T-helper 2 cell (primary cell): ENCODE measurements at places on chromosomes 3 and 15.
A peak's percentile ranks its signal among the peaks of the same experiment; 100 is the strongest.

GRCh38 chr3:146550070-146550615, 5.7 kb upstream of the PLSCR1 start:
- DNase-seq: no peak

GRCh38 chr3:146680617-146681016, 75.5 kb upstream of the PLSCR5 start:
- no peak for DNase-seq

GRCh38 chr3:66405701-66406091, 95.1 kb downstream of the LRIG1 start:
- DNase-seq: no peak

GRCh38 chr15:99511866-99512661, 53.7 kb upstream of the MEF2A start:
- DNase-seq: no peak

- no peak for DNase-seq
Measured at GRCh38 chr3:168058481-168058880, 37.2 kb downstream of the GOLIM4 start.

- no peak for DNase-seq
Measured at GRCh38 chr3:132652640-132653270, 6.9 kb downstream of the ACAD11 start.

GRCh38 chr3:66457252-66457651, 43.6 kb downstream of the LRIG1 start:
- DNase-seq: no peak

DNA sequence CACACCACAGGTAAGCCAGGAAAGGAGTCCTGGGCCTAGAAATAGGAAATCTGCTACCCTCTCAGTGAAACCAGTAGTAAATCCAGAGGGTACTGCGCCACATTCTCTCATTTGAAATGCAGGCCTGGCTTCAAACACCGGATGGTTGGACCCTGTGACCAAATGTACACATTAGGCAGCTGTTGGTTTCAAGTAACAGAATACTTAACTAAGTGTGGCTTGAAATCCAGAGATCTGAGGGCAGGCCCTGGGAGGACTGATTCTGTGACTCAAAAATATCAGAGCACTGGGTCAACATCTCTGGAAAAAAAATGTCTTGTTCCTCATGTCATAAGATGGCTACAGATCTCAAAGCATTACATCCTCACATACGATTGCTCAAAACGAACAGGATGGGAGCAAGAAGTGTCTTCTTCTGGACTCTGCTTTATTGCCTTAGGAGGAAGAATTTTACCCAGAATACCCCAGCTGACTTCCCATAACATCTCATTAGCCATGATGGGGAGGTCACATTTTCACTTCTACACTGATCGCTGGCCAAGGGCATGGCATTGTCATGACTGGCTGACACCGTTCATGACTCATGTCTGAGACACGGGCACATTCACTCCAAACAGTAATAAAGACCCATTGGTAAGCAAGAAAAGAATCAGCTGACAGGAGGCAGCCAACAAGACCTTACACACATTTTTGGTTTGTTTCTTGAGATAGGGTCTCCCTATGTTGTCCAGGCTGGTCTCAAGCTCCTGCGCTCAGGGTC, 166.0 kb downstream of the ARRDC4 start:
- no peak for DNase-seq

DNA sequence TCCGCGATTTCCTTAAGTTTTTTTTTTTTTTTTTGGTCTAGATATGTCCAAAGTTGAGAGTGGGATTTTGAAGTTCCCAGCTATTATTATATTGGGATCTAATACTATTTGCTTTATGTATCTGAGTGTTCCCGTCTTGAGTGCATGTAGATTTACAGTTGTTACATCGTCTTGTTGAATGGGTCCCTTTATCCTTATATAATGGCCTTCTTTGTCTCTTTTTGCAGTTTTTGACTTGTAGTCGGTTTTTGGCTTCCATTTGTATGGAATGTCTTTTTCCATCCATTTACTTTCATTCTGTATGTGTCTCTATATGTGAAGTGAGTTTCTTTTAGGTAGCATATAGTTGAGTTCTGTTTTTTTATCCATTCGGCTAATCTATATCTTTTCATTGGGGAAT, 35.6 kb downstream of the CRYBG3 start:
- DNase-seq: no peak

DNA sequence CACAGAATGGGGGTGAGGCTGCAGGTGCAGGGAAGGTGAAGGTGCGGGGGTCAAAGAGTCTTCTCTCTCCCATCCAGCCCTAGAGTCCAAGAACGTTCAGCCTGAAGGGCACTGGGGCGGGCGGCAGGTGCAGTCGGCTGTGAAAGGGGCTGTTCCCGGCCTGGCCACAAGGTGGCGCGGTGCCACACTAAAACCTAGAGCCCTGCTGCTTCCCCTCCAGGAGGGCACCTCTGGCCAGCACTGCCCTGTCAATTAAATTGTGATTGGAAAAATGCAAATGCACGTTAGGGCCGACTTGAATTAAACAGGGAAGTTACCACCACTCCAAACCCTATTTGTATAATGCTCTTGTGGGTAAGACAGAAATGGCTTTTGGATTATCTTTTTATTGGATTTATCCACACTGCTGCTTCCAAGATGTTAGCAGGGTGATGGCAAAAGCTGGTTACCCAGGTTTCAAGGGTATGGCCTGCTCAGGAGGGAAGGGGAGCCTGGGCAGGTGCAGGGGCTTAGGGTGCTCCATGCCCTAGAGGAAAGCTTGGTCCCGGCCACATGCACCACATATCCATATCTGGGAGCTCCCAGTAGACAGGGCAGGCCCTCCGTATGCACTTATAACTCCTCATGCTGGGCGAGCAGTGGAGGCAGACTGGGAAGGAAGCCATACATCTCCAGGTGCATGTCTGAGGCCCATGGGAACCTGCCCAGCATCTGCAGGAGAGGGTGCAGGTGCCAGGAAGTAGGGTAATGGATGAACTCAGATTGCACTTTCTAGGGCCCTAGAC, 119.8 kb downstream of the ADCY5 start:
- DNase-seq: peak; percentile 53

DNA sequence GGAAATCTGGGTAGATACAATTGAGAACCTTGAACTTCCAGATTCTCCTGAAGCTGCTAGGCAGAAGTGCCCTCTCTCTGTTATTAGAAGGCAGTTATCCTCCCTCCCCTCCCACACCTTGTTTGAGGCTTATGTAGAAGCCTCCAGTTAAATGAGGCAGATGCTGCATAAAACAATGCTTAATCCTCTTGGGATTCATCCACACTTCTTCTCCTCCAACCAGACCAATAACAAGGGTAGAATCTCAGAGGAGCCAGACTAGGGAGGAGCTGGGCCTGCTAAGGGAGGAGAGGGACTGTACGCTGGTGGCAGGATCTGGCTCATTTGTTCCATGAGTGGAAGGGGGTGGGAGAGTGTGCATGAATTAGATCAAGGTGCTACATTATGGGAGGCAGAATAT, 88.3 kb upstream of the PRR23C start:
- no peak for DNase-seq

GRCh38 chr3:108103886-108104797, 13.3 kb upstream of the CD47 start:
- no peak for DNase-seq

DNA sequence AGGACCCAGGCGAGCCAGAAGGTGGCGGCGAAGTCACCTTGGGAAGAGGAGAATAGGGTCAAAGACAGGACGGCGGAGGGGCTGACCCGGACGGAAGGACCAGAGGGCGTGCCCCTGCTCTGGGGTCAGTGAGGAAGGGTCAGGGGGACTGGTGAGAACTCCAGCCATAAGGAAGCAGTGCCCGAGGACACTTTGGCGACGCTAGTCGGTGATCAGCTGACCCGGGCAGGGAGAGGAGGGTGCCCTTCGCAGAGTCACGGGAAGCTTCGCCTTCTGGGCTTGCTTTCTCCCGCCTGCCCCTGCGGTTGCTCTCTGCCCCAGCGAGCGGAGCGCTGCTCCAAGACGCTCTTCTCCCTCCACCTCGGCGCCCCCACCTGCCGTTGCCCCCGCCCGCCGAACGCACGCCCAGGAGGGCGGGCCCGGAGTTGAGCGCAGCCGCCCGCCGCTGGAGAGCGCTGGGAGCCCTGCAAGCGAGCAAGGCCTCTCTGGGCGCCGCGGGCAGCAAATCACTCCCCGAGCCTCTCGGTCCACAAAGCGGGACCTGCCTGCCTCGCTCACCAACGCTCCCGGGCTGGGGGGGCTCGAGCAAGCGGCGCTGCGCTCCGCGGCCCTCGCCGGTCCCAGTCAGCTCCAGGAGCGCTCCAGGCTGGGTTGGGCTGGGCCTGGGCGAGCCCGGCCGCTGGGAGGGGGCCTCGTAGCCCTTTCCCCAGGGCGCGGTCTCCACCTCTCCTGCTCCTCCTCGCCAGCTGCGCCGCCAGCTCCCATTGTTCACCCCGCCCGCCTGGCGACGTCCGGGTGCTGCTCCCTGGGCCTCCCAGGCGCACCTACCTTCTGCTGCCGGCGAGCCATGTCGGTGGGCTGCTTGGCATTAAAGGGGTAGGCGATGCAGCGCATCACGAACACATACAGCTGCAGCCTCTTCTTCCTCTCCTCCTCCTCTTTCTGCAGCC, 1.2 kb downstream of the CADPS start:
- DNase-seq: no peak

GRCh38 chr15:40469776-40470390, 901 bp upstream of the CHST14 start:
- no peak for DNase-seq

- no peak for DNase-seq
Measured at GRCh38 chr3:121752772-121753171, 3.2 kb upstream of the GOLGB1 start.

- DNase-seq: no peak
Measured at GRCh38 chr3:13071695-13072094, 1.5 kb downstream of the IQSEC1 start.

DNA sequence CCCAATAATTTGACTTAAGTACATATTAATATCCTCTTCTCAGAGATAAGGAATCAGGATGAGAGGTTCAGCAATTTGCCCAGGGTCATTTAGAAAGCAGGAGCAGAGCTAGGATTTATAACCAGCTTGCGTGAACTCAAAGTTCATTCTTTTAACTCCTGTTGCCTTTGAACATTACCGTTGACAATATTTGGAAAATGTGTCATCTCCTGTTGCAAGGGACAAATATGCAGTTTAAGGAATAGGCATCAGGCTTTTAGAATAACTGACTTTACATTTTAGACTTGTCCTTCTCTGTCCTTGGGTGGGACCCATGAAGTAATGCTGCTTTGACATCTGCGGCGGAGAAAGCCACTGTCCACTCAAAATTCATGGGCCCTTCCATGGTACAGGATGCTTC, 252.2 kb upstream of the RGMA start:
- no peak for DNase-seq

GRCh38 chr15:71118881-71119632, 3.8 kb downstream of the THSD4 start:
- no peak for DNase-seq

GRCh38 chr3:50388016-50388719, 28.8 kb upstream of the TMEM115 start:
- DNase-seq: no peak

DNA sequence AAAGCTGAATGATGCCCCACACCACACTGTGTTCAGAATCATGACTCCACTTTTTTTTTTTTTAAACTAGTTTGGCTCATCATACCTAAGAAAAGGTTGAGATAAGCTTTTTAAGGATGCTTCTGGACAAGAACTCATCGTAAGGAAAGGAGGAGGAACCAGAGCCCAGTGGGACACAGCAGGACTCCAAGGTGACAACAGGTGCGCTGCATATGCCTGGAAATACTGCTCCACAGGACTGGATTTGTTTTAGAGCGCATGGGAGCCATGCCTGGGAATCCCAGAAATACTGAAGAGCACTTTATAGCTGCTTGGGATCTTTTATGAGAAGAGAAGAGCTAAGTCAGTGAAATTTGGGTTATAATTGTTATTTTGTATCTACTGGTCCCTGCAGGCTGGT, 93.4 kb downstream of the NEDD4 start:
- DNase-seq: no peak

DNA sequence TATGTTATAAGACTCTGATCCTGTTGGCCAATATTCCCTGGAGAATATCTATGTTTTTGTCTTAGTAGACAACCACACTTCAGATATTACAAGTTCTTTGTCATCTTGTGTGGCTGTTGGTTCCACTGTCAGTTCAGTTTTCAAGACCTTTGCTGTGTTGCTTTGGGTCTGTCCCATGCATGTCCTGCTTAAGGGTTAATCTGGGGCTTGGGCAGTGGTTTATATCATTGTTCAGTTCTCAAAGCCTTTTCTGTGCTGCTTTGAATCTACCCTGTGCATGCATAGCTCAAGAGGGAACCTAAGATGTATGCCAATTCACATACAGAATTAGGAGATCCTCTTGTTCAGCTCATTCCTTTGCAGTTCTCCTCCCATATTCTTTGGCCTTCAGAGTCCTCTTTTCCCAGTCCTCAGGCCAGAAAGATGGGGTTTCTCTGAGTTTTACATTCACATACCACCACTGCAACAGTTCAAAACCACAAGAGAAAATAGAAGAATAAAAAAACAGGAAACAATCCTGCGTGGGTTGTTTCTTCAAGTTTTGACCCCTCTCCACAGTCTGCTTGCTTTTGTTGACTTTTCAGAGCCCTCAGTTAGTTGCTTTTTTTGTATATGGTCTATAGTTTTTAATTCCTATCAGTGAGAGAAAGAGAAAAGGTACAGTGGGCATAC, 21.6 kb downstream of the BUB1B start:
- DNase-seq: no peak

- no peak for DNase-seq
Measured at GRCh38 chr3:160638184-160638583, 38.8 kb upstream of the ARL14 start.

- no peak for DNase-seq
Measured at GRCh38 chr15:92809880-92810361, 90.2 kb upstream of the CHD2 start.

GRCh38 chr3:48595526-48596121, 495 bp upstream of the COL7A1 start:
- no peak for DNase-seq

DNA sequence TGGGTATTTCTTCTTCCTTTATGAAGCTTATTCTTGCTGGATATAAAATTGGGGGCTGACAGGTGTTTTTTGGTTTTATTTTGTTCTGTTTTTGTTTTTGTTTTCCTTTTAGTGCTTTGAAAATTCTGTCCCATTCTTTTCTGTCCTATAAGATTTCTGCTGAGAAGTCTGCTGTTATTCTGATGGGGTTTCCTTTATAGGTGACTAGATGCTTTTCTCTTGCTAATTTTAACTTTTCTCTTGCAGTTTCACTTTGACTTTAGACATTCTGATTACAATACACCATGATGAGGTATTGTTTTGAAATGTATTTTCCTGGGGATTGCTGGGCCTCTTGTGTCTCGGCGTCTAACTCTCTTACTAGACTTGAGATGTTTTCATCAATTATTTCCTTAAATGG, 22.8 kb downstream of the TTC14 start:
- DNase-seq: peak; percentile 43

DNA sequence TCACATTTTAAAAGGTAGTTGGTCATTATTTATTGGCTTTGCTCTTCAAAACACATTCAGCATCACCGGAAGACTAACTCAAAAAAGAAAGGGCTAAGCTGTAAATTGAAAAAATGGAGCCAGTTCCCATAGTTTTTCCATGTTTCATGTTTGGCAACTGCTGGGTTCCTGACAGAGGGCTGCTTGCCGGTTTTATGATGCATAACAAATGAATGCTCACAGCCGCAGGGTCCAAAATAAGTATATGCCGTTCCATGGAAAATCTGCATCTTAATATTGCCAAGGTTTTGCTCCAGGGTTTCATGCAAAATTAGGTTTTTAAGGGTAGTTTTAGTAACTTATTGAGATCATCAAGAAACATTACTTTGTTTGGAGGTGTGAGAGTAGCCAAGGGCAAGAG, 15.8 kb downstream of the SLC12A1 start:
- DNase-seq: no peak
